ENCODE measurements at places on chromosomes 7 and 10.

- no peak for DNase-seq
Measured at GRCh38 chr7:157550300-157551275, 213.8 kb downstream of the DNAJB6 start.

GRCh38 chr7:112447406-112447805 is 2.9 kb upstream of the IFRD1 start:
- no peak for DNase-seq

- no peak for DNase-seq
Measured at GRCh38 chr7:29335188-29336083, 140.9 kb downstream of the CHN2 start.

GRCh38 chr7:96287132-96287531 is 34.8 kb downstream of the SLC25A13 start:
- DNase-seq = no peak

GRCh38 chr10:74645692-74646091 is 180.7 kb upstream of the KAT6B start:
- no peak for DNase-seq

DNA sequence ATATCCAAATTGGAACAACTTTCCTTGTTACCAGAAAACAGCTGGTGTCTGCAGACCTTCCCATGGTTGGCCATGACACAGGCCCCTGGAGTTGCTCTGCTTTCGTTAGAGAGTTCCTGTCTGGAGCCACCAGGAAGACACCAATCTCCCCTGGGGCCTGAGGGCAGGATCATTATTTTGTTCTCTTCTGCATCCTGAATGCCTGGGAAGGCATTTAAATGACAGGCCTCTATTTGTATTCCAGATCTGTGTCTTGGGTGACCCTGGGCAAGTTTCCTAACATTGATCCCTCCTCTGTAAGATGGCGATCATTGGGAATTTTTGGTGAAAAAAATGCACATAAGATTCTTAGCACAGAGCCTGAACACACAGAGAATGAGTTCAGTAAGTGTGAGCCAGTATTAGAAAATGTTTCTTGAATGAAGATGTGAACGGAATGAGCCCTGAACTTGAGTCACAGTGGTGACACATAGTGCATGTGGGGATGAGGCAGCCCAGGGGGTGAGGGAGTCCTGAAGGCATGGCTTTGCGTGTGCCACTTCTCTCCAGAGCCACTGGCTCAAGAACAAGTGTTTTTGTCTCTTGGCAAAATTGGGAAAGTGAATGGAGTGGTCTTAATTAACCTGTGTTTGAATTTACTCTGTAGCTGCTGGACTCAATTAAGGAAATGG is 28.4 kb downstream of the BMPER start:
- peak; percentile 94 for DNase-seq

DNA sequence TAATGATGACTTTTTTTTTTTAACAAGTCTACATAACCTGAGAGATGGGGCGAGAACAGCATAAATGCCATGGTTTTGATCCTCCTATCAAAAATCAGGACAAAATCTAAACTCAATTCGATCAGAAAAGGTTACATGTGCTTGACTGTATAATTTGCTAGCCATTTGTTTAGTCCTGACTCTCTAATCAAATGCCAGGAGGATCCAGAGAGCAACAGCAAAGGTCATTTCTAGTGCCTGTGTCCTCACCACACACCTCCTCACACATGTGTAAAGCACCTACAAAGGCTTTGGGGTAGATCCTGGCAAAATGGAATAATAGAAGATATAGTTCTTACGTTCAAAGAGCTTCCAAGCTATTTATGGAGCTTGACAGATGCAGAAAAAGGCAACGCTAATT is 11.0 kb upstream of the FAS start:
- DNase-seq = no peak

GRCh38 chr10:3720228-3721019 is 64.6 kb downstream of the KLF6 start:
- peak; percentile 82 for DNase-seq

DNA sequence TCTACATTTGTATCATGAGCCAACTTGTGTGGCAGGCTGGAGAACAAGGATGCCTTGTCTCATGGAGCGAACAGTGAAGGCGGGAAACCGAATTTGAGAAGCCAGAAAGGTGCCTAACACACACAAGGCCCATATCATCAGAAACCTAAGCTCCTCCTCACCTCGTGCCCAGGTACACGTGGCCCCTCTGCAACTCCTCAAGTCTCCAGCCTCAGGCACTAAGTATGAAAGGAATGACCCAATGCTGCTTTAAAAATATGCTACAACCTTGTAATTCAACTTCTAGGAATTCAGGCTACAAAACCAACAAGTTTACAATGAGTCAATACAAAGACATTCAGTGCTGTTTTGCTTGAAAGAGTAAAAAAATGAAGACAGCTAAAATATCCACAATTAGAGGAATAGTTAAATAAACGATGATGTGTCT is 95.7 kb downstream of the CDK6 start:
- peak; percentile 75 for DNase-seq

GRCh38 chr7:22787951-22788350 is 34.7 kb downstream of the TOMM7 start:
- peak; percentile 26 for DNase-seq

DNA sequence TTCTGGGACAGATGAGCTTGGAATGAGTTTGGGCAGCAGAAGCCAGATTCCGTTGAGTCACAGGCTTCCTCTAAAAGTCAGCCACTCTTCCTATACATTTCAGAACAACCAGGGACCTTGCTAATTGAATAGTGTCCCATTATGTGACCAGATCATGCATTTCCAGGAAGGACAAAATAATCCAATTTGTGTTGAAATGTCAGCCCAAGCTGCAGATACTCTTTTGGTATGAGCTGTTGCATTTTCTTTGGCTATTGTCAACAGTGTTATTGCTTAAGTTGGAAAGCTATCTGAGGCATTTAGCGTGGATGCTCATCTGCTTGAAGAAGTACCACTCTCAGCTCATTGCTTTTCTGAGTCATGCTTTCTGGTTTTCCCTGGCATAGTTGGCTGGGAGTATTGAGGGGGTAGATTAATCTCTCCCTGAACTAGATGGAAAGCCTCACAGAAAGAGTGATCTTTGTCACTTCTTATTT is 223.7 kb upstream of the HABP2 start:
- peak; percentile 58 for DNase-seq

Data from RPMI7951 (cell line).